Subcutaneous preadipocyte (primary cell): ENCODE measurements at places on chromosomes 4 and X. TPM values are rescaled to one million over a fixed set of nuclear protein-coding genes. Genes with fewer than 3 reads are reported as not detected.

Gene CSN2
- total RNA-seq = not detected in 2 replicates

Gene ZIC3
- not detected in 2 replicates for total RNA-seq

Gene GPR82
- total RNA-seq = not detected in 2 replicates

Gene STPG2
- under 0.01 TPM in 1 of 2 replicates, not detected in the other for total RNA-seq

Gene FATE1
- not detected in 2 replicates for total RNA-seq

Gene KLB
- total RNA-seq = not detected in 2 replicates

Gene ITIH6
- total RNA-seq = not detected in 2 replicates

Gene GPR173
- 3.1 and 3.3 TPM in 2 replicates for total RNA-seq

Gene RAB40A
- 0.37 and 0.39 TPM in 2 replicates for total RNA-seq

Gene ZNF711
- total RNA-seq = under 0.01 and 0.20 TPM in 2 replicates

Gene CLCN4
- 1.8 and 2.2 TPM in 2 replicates for total RNA-seq

Gene FAM114A1
- total RNA-seq = 255 and 266 TPM in 2 replicates

Gene PNMA5
- total RNA-seq = not detected in 2 replicates

Gene MANBA
- total RNA-seq = 19.9 and 24.3 TPM in 2 replicates

Gene MID1IP1
- total RNA-seq = 93.1 and 119 TPM in 2 replicates

Gene OPRPN
- total RNA-seq = not detected in 2 replicates

Gene SMARCA1
- total RNA-seq = 17.6 and 18.0 TPM in 2 replicates

Gene ZFP92
- under 0.01 TPM in 2 replicates for total RNA-seq

Gene GYPE
- 0.73 and 3.3 TPM in 2 replicates for total RNA-seq

Gene SHISA3
- 0.37 and 1.4 TPM in 2 replicates for total RNA-seq

Gene SPANXC
- total RNA-seq = not detected in 2 replicates

Gene TRIM75
- total RNA-seq = not detected in 2 replicates

Gene ELF4
- total RNA-seq = 9.2 and 13.7 TPM in 2 replicates

Gene FBXL5
- total RNA-seq = 58.4 and 67.4 TPM in 2 replicates

Gene PASD1
- not detected in 2 replicates for total RNA-seq

Gene PNMA3
- under 0.01 and 0.37 TPM in 2 replicates for total RNA-seq

Gene NDST3
- total RNA-seq = not detected in 2 replicates

Gene VCX3A
- total RNA-seq = not detected in 2 replicates

Gene TBX22
- total RNA-seq = not detected in 2 replicates

Gene FANCB
- 5.9 and 9.2 TPM in 2 replicates for total RNA-seq

Gene PDGFC
- 22.4 and 70.4 TPM in 2 replicates for total RNA-seq

Gene UCP1
- not detected in 2 replicates for total RNA-seq

Gene HTRA3
- total RNA-seq = 2.3 and 12.1 TPM in 2 replicates

Gene DDX53
- total RNA-seq = not detected in 2 replicates

Gene GPAT3
- total RNA-seq = 8.1 and 28.5 TPM in 2 replicates

Gene FAM236C
- not detected in 2 replicates for total RNA-seq

Gene GAB3
- total RNA-seq = 10.4 and 27.9 TPM in 2 replicates

Gene SPATA4
- total RNA-seq = 0.20 TPM in 1 of 2 replicates, not detected in the other

Gene NAP1L3
- total RNA-seq = 1.1 and 1.4 TPM in 2 replicates

Gene ADGRG4
- total RNA-seq = not detected in 2 replicates

Gene ATP2B3
- total RNA-seq = not detected in 2 replicates

Gene GYPB
- total RNA-seq = not detected in 2 replicates

Gene CNKSR2
- 0.37 and 0.98 TPM in 2 replicates for total RNA-seq

Gene NXF3
- total RNA-seq = not detected in 2 replicates

Gene MAGEA11
- total RNA-seq = not detected in 2 replicates
